ENCODE measurements at places on chromosomes 7 and 10.

DNA sequence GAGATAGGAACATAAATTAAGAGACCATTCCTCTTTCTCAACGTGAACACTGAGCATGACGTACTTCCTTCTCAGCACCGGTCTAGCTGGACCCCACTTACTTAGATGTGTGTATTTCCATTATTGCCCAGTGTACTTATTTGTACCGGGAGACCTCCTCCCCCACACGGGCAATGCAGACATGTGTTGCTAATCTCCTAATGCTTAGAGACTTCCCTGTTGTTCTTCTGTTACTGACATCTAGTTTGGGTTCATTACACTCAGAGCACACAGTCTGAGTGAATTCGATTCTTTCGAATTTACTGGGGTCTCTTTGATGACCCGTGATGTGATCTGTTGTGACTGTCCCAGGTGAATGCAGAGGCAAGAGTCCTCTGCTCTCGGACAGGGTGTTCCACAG is 260.0 kb downstream of the MAD1L1 start:
- no peak for DNase-seq

DNA sequence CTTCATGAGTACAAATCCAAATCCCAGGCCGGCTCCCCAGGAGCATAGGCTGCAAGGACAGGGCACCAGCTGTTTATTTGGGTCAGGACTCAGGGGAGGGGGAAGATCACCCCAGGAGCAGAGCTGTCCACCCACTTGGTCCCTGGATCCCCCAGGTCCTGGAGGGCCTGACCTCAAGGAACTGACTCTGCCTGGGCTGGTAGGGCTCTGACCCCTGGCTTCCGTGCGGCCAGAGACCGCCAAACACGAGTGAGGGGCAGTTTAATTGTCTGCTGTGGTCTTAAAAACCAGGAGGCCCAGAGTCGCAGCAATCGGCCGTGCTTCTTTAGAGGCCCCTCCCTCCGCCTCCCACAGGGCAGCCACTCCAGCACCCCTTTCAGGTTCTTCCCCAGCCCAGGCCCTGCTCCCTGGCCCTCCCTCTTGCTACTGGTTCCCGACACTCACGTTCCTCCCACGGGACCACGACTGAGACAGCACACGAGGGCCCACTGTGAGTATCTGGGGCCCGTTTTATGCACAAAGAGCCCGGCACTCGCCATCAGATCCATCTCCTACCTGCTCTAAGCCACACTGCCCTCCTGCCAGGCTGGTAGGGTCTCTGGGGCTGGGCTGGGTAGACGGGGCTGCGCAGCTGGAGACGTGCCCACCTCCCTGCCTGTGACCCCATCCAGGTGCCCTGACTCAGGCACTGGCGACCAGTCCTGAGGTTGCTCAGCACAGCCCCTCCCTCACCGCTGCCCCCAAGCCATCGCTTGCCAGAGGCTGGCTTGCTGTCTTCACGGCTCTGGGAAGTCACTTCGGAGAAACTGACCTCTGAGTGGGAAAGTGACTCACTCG is 30.0 kb upstream of the CFAP46 start:
- no peak for DNase-seq

GRCh38 chr10:82089327-82089726 is 214.3 kb downstream of the NRG3 start:
- DNase-seq = no peak

DNA sequence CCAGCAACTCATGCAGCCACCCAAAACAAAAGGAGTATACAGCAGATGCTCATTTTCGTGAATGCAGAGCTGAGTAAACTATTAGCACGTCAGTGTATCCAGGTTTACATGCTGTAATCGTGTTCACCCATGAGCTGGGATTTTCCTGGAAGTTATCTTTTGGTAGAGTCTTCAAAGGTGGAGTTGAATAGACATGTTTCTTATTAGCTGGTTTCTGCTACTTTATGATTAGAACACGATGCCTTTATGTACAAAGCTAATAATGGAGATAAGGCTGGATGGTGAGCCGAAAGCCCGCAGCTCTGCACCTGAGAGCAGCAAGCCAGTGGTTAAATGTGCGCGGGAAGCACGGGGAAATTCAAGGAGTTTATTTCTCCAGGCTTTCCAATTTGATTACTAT is 123.8 kb downstream of the ADARB2 start:
- DNase-seq = no peak

GRCh38 chr7:117839507-117839906 is 33.7 kb downstream of the CTTNBP2 start:
- DNase-seq = no peak

- DNase-seq = no peak
Measured at GRCh38 chr10:34864149-34865067, 49.3 kb upstream of the PARD3 start.
